ENCODE measurements at places on chromosomes 1 and 21.

GRCh38 chr1:80023358-80023757, 1016.8 kb upstream of the ADGRL4 start:
- DNase-seq: peak; percentile 0

GRCh38 chr1:67137307-67137753, 2.6 kb upstream of the C1orf141 start:
- DNase-seq: no peak

GRCh38 chr21:43851593-43851992, 13.4 kb upstream of the AGPAT3 start:
- DNase-seq: no peak

GRCh38 chr1:84170171-84170570, 26.1 kb downstream of the PRKACB start:
- no peak for DNase-seq

DNA sequence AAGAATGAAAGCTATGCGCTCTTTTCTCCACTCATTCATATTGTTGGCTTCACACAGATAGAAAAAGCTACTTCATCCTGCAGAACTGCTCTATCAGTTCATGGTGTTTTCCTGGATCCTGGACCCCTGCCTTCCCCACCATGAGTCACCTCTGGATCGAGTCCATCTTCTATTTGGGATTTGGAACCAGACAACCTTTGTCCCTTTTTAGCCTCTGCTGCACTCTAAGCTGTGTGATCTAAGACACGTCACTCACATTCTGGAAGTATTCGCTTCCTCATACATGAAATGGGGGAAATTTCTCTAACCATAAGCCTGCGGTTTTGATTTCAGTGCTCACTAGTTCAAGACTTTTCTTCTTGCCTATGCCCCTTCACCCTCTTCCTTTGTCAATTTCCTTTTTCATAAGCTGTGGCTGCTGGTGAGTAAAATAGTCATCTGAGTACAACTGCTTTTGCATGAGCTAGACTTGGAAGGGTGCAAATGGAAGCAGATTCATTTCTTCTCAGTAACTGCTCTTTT, 14.1 kb upstream of the DEGS1 start:
- DNase-seq: peak; percentile 84

GRCh38 chr1:85019994-85020393, 23.1 kb upstream of the MCOLN2 start:
- DNase-seq: peak; percentile 21

- peak; percentile 60 for DNase-seq
Observed at GRCh38 chr1:43912607-43913006, 21.0 kb upstream of the ARTN start.

DNA sequence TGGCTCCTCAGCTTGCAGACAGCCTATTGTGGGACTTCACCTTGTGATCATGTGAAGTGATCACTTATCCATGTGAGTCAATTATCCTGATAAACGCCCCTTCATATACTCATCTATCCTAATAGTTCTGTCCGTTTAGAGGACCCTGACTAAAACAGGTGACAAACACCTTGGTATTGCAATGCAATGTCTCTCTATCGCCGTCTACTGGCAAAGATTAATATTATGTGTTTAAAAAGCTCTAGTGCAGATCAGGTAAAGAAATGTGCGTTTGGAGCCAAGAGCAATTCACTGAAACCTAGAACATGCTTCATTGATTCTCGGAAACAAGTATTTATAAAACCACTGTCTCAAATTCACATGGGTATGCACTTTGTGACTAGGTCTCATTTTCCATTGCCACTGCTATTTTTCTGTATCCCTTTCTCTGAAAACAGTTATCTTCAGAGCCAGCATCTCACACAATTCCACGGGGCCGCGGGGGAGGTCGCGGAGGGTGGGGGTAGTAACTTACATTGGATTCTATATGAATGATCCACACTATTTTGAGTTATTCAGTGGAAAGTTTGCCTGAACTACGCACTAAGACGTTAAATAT, 554.6 kb upstream of the NCAM2 start:
- no peak for DNase-seq

DNA sequence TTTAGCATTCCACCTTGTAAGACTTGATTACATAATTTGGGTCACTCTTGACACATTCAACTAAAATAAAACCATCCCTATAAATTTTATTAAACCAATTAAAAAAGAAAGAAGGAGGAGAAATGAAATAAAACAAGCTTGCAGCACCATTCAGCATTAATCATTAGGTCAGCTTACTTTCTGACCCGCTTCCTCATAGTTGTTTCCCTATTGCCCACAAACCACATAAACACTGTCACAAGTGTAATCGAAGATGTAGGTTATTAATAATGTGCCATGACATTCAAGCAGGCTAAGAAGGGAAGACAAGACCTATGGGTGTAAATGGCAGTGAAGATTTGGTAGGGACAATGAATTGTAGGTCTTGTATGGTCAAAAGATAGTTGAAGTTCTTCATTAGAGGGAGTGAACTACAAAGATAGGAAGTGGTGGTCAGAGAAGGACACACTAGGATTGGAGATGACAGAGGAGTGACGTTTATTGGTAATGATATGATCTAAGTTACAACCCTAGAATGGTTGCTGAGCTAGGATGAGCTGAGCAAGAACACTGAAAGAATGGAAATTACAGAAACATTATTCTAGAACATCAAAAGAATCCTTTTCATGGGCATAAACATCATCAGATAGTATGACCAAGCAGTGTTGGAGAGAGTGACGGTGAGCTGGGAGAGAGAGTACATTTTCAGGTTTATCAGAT, 231.5 kb downstream of the KCNT2 start:
- DNase-seq: no peak

GRCh38 chr1:100268202-100268601, 2.2 kb downstream of the RTCA start:
- DNase-seq: no peak

DNA sequence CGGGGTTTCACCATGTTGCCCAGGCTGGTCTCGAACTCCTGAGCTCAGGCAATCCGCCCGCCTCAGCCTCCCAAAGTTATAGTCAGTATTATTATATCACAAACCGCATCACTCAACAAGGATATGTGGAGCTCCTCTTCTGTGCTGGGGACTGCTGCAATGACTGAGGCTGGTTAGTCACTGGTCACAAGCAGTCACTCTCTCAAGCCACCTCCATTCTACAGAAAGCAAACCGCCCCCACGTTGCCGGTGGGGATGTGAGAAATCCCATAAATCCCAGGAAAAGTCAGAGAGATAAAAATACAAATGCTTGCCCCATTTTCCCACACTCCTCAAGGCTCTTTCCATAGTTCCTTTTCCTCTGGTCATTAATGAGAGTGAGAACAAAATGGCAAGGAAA, 155.7 kb downstream of the ADSS2 start:
- DNase-seq: no peak

- DNase-seq: no peak
Observed at GRCh38 chr1:155522069-155522468, 40.5 kb downstream of the ASH1L start.

DNA sequence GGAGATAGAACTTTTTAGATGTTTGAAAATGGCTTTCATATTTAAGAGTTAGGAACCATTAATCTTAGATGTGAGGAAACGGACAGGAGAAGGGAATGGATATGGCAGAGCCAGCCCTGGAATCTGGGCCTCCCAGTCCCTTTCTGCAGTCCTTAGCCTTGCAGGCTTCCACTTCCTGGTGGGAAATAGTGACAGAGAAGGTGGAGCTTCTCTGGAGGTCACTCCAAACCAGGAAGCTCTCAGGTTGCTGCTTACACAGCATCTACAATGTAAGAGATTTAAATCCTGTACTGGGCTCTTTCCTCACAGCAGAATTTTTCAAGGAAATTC, 2.5 kb downstream of the S100A11 start:
- no peak for DNase-seq

DNA sequence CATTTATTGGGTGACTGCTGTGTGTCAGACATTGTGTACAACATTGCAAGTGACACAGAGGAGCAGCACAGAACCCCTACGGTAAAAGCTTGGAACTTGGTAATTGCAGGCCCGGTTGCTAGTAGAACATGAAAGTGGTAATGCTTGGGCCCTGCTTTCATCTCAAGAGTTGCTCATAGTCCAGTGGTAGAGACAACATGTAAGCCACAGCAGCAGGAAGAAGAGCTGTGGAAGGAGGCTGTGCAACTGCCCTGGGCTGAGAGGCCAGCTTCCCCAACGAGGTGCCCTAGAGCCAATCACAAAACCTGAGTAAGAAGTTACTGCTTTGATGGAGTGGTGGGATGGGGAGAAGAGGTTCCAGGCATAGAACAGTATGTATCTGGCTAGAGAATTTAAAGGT, 18.4 kb downstream of the CNIH4 start:
- no peak for DNase-seq

DNA sequence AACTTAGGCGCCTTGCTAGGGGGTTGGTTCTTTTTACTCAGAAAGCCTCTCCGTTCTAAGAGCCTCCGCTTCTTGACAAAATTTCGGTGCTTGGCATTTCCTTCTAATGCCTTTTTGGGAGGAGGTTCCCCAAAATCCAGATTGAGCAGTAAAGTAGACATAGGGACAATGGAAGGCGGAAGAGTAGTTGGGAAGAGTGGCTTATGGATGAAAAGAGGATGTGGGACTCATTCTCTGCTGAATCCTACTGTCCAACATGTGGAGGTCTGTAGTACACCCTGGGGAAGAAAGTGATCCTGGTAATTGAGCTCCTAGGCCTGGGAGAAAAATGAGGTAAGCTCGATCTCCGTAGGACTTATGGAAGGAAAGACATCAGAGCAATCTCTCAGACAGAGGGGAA, 777 bp upstream of the METTL25B start:
- no peak for DNase-seq

DNA sequence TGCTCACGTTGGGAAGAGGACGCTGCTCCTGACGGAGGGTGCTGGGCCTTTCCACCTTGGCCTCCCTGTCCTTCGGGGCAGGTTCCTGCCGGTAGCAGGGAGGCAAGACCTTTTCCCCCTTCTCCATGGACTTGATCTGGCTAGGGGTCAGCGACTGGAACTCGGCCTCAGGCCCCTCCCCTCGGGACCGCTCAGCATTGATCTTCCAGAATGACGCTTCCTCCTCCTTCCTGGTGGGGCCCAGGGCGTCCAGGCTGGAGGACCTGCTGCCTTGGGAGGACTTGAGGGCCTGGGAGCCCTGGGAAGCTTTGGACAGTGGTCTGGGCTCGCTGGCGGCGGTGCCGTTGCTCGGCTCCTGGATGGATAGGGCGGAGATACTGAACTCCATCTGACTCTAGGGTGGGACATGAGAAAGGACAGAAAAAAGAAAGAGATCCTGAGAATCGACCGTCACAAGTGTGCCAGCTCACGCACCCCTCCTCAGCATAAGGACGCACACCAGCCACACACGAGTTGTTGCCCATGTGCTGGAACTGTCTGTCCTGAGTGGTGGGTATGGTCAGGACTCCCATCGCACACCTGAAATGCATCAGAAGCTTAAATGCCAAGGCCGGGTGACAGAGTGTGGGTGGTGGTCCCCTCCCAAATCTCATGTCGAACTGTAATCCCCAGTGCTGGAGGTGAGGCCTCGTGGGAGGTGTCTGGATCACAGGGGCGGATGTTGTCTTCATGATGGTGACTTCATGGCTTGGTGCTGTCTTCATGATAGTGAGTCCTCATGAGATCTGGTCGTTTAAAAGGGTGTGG, 24.6 kb downstream of the C1orf198 start:
- DNase-seq: no peak

DNA sequence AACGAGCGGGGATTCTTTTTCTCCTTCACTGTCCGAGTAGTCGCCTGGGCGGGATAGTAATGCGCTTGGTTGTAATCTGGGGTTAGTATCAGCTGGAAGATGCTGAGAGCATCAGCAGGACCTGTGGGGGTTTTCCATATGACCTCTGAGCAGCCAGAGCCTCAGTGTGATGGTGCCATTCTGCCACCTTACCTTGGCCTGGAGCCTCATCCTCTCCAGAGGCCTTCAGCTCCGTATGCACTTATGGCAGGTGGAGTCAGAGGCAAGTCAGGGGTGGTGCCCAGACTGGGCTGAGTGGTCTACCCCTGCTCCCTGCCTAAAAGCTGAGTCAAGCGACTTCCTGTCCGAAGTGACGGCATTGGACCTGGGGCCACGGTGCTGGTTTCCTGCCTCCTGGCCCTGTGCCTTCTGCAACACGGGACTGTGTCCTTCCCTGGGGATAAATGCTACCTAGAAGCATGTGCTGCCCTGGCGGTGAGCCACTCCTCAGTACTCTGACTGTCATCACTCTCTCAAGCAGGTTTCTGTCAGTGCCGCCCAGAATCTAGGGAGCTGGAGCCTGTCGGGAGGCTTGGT, 24.7 kb downstream of the TENT5C start:
- no peak for DNase-seq

DNA sequence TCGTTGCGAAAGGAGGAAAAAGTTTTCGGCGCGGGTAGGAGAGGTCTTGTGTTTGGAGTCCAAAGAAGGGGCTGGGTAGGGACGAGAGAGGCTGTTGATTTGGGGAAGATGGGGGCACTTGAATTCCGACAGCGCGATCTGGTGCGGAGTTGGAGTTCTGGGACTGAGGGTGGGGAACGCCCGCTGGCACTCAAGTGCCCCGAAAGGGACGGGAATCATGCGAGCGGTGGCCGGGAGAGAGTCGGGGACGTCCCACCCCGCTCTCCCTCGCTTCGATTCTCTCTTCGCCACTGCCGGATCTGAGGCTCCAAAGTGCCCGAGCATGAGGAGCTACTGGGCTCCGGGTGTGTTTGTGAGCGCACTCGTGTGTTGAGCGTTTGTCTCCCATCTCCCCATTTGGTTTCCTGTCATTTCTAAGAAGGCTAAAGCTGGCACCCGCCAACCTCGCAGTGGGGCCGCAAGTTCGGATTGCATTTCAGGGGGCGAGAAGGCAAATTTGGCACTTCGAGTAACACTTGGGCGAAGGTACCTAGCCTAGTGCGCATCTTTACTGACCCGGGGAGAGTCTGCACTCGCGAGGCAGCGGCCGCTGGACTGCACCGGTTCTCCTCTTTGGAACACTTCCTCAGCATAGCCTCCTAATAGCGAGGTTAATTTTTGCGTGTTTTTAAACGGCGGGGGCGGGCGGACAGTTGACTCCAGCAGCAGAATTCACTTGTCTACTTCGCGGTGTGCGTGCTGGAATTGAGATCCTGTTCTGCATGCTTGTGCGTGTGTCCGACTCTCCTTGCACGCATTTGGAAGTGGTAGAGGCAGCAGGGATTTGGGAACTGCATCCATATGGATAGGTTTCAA, 1.2 kb downstream of the CHRM3 start:
- DNase-seq: no peak

GRCh38 chr1:182348961-182349747, 42.4 kb downstream of the GLUL start:
- no peak for DNase-seq

DNA sequence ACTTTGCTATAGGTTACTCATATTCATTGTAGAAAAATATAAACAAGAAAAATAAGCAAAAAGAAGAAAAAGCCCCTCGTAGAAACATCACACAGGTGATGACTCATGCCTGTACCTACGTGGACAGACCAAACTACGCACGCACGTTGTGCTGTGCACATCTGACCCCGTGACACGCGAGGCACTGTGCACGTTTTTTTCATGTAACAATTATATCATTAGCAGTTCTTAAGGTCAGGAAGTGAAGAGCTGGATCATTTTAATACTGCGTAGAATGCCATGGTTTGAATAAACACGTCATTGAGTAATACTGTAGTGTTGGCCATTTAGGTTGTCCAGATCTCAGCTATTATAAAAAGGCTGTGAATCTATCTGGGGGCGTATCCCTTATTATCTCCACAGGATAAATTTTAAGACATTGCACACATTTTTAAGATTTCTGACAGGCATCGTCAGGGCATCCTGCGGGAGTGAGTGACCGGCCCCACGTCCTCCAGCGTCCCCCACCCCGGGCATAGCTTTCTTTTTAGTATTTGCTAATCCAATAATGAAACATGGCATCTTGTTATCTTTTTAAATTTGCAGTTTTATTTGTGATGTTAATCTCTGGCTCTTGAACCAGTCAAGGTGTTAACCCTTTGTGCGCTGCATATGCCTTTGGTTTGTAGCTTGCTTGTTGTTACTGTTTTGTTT, 23.4 kb upstream of the ADARB1 start:
- DNase-seq: no peak

Measured in fibroblast of skin of left biceps (primary cell).